Muscle of arm (tissue), 14 donors: ENCODE measurements at places on chromosomes 2 and 18.
A peak's percentile ranks its signal among the peaks of the same experiment; 100 is the strongest.

DNA sequence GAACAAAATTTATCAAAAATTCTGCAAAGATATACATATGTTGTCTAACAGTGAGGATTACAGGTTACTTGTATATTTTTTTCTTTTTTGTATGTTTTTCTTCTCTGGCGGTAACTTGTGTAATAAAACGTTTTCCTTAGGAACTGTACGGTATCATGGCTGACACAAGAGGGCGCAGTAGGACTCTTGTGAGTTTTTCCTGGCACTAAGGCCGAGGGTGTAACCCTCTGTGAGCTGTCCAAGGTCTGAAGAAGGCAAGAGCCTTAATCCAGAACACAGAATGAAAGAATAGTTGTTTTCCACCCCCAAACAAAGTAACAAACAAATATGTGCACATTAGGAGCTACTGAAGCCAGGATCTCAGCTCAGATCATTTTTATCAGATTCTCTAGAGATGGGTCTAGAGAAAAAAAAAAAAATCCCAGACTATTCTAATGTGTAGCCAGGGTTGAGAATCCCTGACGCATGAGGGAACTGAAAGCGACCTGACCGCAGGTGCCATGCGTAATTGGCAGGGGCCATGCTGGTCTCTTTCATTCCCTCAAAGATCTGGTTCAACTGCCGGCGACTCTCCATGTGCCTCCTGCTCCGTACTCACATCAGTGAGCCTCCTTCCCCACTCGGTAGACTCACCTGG is 27.0 kb downstream of the TMEM200C start:
- peak; percentile 90 for DNase-seq

- DNase-seq: no peak
Measured at GRCh38 chr2:232632904-232633412, 446 bp upstream of the EFHD1 start.

DNA sequence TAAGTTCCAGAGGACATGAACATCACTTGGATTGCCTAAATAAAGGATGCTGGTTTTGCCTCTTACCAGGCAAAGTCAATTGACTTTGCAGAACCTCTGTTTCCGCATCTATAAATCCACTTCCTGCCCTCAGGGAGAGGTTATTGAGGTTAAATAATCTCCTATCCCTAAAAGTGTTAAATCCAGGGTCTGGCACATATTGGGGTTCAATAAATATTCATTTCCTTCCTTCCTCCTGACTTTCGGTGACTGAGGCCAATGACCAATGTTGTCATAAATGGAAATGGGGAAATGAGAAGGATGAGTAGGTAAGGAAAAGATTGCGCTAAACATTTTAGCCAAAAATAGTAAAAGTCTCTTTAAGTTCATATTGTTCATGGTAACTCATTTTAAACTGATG is 16.0 kb downstream of the BCL2 start:
- no peak for DNase-seq

- no peak for DNase-seq
Measured at GRCh38 chr2:105781274-105781978, 36.7 kb downstream of the NCK2 start.

DNA sequence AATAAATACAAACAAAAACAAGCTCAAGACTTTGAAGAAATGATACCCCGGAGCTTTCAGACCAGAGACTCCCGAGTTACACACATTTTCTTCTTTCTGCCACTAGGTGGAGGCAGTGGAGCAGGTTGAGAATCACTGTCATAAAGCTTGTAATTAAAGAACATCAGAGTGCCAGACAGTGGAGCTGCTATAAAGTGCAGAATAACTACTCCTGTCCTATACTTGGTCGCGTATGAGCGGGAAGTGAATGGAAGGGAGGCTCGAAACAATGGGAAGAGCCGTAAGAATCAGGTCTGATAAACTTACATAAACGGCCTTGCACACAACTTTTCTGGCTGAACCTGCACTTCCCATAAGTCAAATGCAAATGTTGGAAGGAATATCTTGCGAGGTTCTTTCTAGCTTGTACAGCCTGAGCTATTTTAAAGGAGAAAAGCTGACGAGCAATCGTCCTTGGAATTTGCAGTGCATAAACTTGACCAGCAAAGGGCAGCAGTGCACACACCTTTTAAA is 189.0 kb downstream of the RPIA start:
- DNase-seq: peak; percentile 78

- no peak for DNase-seq
Measured at GRCh38 chr2:173647681-173648311, 293.1 kb downstream of the CDCA7 start.

GRCh38 chr2:241139531-241140444 is 9.5 kb downstream of the PASK start:
- no peak for DNase-seq

GRCh38 chr2:196696423-196697079 is 57.0 kb downstream of the CCDC150 start:
- peak; percentile 11 for DNase-seq

DNA sequence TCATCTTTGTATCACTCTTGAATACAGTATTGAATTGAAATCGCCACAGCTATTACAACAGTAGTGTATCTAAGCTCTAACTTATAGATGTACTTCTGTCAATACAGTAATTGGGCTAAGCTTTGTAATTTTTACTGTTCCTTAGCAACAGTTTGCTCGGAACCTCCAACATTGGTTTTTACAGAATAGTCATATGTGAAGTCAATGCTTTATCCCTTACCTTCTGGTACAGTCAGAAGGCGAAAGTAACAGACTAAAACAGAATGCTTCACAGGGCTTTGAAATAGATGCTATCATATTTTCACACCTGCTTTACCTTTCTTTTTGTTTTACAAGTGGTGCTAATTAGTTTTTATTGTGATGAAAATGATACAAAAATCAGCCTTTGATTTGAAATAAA is 46.9 kb upstream of the CYP20A1 start:
- no peak for DNase-seq

- no peak for DNase-seq
Measured at GRCh38 chr18:28715206-28715605, 538.3 kb upstream of the CDH2 start.

DNA sequence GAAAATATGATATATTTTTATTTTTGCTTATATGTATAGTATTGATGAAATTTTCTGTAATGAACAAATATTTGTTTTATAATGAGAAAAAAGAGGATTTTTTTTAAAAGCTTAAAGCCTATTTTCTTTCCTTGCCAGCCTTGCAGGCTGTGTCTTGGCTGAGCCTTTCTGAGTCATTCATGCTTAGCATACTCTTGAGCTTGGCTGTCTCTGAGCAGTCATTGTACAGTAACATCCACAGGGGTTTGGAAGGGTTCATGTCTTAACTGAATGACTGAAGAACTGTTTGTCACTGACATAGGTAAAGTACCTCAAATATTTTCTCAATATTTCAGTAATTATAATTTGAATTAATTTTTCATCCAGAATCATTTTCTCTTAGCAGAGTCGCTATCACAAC is 49.3 kb downstream of the GPR39 start:
- DNase-seq: no peak

- DNase-seq: no peak
Measured at GRCh38 chr2:107735201-107735600, 91.5 kb upstream of the RGPD4 start.

- no peak for DNase-seq
Measured at GRCh38 chr18:7590826-7591560, 23.9 kb downstream of the PTPRM start.

GRCh38 chr2:50597206-50597605 is 434.7 kb downstream of the NRXN1 start:
- no peak for DNase-seq

DNA sequence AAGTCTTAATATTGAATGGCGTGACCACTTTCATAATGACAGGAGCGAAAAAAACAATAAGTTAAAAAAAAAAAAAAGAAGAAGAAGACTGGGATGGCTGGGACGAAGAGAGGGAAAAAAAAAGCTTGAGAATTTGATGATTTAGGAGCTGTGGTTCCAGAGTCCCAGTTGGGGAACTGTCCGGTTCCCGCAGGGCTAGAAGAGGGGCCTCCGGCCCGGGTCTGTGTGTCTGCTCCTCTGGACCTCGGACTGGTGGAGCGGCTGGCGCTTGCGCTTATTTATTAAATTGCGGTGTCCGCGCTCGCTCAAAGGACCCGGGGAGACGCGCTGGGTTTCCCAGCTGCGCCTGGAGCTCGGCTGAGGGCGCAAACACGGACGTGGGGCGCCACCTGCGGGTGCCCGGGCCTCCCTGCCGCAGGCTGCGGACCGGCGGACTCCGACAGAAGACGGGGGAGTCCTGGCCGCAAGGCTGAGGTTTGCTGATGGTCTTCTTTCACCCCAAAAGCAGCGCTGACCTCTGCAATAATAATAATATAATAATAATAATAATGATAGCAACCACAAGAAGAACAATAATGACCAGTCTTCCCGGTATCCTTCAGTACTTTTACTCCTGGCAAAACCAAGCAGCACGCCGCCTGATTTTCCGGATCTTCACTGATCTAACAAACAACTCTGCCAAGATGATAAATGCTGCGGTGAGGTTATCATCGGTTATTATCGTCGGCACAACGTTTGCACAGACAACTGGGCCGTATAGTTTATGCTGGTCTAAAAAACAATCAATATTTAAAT is at the start of gene CBLN2:
CBLN2 (minus strand) TSS at position 251 of the 795 bp plus-strand sequence. CDS start 2,182 bp downstream, outside the sequence.
- DNase-seq: peak; percentile 46

- DNase-seq: no peak
Measured at GRCh38 chr2:60992985-60993392, 24.5 kb upstream of the PEX13 start.

DNA sequence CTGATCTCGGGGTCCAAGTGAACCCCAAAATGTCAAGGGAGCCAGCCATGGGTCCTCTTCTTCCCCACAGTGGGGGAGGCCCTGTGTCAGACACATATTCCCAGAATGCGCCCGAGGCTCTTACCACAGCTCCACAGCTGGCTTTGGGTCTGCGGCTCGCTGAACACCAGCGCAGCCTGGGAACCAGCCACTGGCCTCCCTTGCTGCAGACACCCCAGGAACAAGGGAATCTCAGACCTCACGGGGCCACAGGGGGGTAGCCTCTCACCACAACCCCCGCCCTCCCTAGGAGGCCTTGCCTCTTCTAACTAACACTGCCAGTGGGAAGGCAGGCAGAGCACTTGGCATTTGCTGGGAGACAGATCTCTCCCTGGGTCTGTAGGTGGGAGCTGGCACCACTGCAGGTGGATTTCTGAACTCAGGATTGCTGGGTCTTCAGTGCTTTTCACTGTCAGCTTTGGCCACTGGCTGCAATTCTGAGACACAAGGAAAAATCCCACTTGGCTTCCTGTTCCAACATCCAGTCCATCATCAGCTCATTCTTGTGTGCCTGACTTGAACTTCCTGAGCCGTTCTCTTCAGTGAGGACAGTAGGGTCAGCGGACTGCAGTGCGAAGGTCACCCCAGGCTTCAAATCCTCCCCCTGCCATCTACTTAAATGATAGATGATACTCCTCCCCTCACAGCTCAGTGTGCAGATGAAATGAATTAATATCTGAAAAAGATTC is 128.7 kb downstream of the CAPN13 start:
- no peak for DNase-seq

DNA sequence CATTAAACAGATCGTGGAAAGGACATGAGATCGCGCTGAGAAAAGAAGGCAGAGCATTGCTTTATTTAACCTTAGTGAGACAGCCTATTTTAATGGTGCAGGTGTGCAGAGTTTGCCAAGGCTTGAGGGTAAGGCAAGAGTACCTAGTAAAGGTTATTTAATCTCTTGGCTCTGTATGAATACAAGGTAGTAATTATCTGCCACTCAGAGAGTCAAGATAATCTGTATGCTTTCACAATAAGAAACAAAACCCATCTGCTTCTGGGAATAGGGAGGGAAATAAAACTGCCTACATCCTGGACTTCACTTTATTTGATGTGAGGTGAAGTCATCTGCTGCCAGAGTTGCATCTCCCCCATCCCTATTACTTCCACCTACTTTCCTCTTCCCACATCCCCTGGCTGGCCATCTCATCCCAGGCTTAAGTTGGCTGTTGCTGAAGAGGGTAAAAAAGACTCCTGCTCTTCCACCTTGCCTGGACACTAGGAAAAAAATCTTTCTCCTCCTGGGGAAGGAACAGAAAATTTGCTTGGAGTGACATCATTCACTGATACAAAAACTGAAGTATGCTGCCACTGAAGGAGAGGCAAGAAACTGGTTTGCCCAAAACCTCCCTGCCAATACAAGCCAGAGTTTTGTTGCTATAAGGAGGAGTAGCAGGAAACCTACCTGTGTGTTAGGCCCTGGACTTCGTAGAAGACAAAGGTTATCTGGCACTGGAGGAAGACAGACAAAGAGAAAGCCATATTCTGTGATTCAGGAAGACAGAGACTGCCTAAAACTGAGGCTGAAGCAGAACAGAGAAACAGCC is 35.8 kb upstream of the ARHGAP25 start:
- DNase-seq: no peak

DNA sequence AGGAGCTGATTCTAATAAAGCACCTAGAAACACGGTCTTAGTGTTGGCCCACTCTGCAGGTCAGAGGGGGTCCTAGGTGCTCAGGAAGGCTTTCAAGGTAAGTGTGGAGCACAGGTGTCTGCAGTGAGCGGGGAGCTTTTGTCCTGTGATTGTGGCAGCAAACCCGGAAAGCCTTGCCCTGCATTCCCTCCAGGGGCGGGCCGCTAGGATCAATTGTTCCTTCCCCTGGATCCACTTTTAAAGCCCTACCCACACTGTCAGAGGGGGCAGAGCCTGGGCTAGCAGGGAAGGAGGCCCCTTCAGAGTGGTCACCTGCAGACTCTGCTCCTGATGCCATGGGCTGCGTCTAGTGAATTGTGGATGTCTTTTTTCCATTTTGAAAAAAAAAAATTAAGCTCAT is 176.0 kb downstream of the CTIF start:
- no peak for DNase-seq

DNA sequence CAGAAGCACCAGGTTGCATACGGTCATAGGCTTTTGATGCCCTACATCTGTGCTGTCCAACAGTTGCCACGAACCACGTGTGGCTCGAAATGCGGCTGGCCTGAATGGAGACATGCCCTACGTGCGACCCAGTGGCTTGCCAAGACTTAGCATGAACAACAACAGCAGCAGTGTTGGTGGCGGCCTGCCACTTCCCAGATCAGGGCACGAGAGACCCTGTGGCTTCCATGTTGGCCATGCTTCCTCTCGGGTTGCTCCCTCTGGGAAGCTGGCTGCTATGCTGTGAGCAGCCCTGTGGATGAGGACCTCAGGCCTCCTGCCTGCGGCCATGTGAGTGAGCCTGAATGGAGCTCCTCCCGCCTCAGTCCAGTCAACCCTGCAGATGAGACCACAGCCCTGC is 212.3 kb downstream of the HDAC4 start:
- DNase-seq: no peak

DNA sequence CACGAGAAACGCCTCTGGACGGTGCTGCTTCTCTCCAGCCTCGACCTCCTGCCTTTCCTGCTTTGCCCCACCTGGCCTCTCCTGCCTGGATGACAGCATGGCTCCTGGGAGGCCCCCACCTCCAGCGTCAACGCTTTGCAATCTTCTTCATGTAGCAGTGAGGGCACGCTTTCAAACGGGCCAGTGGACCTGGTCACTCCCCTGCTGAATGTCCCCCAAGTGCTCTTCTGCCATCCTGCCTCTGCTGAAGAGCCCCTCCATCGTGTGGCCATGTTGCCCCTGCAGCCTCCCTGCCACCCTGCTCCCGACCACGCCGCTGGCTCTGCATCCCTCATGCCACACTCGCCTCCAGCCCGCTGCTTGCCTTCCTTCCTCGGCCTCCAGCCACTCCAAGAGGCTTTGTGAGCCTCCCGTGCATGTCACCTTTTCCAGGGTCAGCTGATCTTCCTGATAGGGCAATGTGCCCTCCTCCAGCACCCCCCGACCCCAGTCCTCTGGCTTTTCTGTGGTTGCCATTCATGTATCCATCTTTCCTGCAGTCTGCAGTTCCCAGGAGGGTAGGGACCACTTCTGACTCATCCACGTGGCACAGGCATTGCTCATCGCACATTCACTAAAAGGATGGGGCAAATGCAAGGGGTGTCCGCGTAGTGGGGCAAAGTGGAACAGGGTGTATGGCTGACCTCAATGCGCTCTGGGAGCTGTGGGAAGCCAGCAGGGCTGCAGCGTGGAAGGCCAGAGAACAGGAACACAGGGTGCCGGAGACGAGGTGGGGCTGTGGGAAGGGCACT is 268.8 kb downstream of the TWIST2 start:
- DNase-seq: no peak
